Neuronal stem cell (in vitro differentiated cells): ENCODE measurements at places on chromosomes 7 and 10.

- no peak for DNase-seq
Measured at GRCh38 chr7:46764100-46764936, 817.6 kb downstream of the TNS3 start.

- no peak for DNase-seq
Measured at GRCh38 chr10:74799721-74800221, 26.6 kb upstream of the KAT6B start.

GRCh38 chr7:24936121-24936824 lies 43.7 kb downstream of the OSBPL3 start:
- DNase-seq: no peak

DNA sequence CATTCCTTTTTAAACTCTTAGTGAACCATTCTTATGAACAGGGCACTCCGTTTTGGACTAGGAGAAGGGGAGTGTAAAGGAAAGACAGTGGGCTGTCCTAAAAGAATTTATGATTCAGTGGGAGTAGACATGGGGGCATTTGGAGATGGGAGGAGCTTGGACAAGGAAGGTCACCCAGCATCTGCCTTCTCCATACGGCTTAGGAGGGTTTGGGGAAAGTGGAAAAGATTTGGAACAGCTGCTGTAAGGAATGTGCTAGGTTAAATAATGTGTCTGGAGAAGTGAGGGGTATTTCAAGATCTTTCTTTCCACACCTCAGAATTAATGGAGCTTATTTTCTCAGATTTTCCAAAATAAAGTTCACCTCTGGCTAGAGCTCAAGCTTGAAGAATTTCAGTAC lies 24.0 kb downstream of the SLC35G1 start:
- DNase-seq: no peak

DNA sequence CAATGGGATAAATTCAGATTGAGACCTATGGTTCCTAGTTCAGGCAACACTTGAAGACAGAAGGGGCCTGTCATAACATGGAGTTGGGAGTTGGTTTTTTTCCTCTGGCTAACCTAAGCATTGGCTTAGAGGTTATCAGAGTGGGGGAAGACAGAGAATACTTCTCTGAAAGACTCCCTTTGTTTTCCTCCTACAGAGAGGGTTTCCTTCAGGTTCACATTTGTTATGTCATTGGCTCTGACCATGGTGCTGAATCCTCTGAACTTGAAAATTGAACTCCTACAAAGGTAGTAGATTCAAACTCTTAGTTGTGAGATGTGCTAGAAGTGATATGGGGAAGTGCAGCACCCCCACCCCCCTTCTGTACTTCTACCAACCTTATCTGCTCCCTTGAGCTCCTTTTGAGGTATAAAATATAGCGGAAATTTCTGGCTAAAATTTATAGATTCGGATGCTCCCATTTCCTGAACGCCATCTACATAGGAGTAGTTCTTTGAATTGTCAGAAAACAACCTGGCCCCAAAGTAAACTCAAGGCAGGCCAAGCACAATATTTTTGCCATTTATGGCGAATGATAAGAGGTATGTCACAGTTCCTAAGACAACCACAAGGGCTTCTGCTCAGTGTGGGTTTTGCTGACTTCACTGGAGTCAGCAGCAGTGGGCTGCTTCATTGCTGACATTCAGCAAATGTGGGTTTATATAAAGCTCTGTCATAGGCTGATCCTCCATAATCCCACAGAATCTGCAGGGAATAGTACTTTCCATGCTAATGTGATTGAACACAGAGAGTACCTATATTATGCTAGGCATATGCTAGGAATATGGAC lies 131.6 kb upstream of the KLF14 start:
- no peak for DNase-seq

- no peak for DNase-seq
Measured at GRCh38 chr10:8349610-8350249, 295.2 kb downstream of the GATA3 start.

DNA sequence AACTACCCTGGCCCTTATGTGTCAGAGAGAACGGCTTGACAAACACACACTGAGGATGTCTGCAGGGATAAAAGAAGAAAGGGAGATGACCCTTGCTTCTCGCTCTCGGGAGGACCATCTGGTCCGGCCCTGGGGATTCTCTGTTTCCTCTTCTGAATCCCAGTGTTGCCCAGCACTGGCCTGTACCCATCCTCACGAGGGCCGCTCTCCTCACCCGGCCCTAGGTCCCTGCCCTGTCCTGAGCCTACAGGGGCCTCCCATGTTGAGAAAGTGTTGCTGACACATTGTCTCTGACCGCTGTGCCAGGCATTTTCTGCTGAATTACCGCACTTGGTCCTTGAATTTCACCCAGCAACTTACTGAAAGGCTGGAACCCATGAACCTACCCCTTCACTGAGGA lies 171.9 kb upstream of the LANCL2 start:
- DNase-seq: no peak

- DNase-seq: no peak
Measured at GRCh38 chr10:89280508-89280907, 21.3 kb upstream of the IFIT2 start.

GRCh38 chr7:93913197-93913596 lies 6.8 kb downstream of the GNGT1 start:
- DNase-seq: no peak

- DNase-seq: no peak
Measured at GRCh38 chr7:21260939-21261338, 166.9 kb upstream of the SP4 start.

DNA sequence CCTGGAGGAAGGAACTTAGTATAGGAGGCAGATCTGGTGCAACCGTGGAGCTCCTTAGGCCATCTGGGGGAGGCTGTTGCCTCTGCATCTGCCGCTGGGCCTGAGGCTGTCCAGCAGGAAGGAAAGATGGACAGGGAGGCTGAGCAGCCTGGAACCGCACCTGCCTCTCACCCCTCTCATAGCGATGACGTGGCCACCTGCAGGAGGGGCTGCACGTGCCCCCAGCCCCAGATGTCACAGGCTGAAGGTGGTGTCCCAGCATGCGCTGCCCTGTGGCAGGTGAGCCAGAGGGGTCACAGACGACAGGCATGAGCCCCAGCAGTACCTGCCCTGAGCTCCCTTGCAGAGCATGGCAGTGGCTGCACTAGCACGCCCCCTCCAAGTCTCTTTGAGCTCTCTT lies 283.9 kb downstream of the ACTR3B start:
- DNase-seq: no peak

DNA sequence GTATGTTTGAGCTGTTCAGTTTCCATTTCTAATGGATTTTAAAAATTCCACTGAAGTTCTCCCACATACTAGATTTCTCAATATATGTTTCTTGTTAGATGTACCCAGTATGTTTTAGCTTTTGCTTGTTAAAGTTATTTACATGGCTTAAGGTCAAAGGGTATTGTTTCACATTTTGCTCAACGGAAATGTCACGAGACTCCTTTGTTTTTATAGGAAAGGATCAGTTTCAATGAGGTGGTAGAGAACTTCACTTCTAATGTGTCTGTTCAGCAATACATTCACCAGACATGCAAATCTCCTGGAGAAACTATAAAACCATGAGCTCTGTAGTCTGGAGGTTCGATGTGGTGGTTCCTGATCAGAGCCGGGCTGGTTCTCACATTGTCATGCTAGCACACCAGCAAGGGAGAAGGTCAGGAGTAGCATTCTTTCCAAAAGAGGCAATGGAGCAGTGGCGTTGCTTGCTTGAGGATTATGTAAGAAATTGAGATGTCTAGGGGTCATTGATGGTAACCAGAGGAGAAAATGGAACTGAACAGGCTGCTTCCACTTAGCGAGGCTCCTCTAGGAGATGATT lies 114.0 kb downstream of the RAB18 start:
- no peak for DNase-seq

GRCh38 chr7:16207321-16207720 lies 214.0 kb downstream of the CRPPA start:
- no peak for DNase-seq

DNA sequence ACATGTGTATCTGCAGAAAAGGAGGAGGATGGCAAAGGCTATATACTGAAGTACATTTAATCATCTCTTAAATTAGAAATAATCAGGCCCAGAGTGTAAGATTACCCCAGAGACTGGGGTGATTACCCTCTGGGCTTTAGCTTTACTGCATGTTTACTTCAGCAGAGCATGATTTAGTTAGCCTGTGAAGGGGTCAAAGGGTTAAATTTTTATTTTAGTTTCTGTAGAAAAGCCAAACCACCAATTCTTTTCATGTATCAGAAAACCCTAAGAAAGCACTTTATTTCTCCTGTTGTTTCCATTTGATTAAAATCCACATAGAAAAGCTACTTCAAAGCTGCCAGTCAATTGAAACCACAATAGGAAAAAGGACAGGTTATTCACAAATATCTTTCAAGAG lies 101.5 kb upstream of the LSM8 start:
- DNase-seq: no peak
